Inflammatory macrophage (primary cell): ENCODE measurements at places on chromosomes 5 and 9.

- no peak for DNase-seq
Measured at GRCh38 chr5:125584140-125584520, 837.7 kb upstream of the ZNF608 start.

DNA sequence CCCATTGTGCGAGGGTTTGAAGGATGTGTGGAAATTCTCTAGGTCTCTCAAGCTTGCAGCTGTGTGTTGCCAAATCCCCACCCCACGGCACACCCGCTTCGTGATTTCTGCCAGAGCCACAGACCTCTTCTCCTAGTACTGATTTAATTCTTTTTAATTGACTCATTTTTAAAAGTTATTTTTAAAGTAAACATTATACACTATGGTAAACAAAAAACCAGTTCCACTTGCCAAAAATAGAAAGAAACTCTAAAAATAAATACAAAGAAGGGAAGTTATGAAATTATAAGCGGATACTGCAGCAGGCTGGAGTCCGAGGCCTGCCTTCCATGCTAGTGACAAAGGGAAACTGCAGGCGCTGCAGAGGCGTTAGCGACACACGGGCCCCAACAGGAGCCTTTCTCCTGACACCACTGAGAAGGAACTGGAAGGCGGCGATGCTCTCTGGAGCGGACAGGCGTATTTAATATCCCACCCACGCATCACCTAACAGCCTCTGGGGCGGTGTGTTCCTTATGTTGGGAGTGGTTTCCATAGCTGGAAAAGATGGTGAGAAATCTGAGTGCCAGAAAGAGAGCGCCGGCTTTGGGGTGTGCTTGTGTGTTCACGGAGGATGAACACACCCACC, 122.5 kb downstream of the COL23A1 start:
- DNase-seq, result peak; percentile 95

GRCh38 chr5:1931604-1932231, 49.0 kb upstream of the IRX4 start:
- no peak for DNase-seq

DNA sequence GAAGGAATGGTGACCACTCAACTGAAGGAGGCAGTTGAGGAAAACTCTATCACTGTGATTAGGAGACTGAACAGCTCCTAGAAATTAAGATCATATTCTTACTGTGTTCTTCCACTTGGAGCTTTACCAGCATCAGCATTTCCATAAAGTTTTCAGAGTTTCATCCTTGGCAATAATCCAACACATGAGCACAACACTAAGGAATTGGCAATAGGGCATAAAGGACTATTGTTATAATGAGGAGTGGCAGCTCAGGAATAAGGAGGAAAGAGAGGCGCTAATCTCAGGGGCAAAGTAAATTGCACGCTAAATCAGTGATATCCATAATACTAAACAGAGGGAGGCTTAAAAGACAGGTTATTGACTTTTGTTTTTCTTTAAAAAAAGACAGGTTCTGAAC, 338.9 kb downstream of the EFNA5 start:
- DNase-seq, result no peak

DNA sequence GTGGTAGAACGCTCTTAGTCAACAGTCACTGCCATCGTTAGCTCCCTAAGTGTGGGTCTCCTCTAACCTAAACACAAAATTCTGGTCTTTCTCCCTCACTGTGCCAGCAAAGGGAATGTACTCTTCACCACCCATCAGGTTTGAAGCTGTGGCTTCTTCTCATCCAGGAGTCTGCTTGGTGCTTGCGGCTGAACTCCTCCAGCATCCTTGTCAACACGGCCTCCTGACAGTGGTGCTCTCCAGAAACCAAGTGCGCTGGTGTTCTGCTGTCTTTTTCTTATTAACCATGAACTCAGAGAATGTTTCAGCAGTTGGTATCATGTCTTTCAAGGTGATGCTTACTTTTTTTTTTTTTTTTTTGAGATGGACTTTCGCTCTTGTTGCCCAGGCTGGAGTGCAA, 23.9 kb upstream of the LPCAT1 start:
- no peak for DNase-seq

- DNase-seq, result no peak
Measured at GRCh38 chr9:97594381-97594921, 38.7 kb downstream of the TSTD2 start.

DNA sequence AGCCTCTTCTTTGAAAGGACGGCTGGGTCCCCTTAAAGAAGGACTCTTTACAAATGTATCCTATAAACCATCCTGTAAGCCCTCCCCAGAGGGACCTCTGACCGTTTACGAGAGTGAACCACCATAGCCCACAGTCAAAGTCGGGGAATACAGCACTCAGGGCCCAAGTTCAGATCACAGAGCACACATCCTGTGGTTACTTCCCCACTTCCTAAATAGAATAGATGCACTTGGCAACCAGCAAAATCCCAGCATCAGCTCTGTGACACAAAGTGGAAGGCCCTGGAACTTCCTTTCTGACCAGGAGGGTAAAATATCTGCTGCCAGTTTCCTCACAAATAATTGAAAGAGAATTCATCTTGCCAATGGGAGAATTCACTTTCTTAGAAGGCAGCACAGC, 6.9 kb upstream of the IGFBPL1 start:
- DNase-seq, result peak; percentile 10

- DNase-seq, result no peak
Measured at GRCh38 chr5:154253807-154254206, 63.3 kb downstream of the GALNT10 start.

DNA sequence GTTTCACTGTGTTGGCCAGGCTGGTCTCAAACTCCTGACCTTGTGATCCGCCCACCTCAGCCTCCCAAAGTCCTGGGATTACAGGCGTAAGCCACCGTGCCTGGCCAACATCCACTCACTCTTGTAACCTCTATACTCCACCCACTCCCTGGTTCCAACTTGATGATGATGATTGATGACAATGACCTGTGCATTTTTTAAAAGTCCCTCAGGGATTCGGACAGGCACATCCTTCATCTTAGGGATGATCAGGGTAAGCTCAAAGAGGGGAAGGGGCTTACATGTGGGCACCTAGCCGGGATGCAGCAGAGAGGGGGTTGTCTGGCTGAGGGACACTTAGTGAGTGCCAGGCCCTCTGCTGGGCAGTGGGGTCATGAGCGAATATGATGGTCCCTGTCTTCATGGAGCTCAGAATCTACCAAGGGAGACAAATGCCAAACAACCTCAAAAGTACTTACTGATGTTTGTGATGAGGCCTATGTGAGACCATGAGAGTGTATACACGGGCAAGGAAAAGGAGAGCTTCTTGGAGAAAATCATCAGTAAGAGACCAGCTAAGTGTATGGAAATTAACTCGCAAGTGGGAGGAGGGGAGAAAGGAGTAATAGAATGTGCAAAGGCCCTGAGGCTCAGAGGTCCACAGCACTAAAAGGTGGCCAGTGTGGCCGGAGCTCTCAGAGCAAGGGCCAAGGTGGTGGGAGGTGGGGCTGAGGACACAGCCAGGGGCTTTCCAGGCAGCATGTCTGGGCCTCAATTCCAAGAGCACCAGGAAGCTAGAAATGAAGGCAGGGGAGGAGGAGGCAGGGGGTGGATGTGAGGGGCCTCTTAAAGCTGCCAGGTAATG, 27.4 kb downstream of the LHX2 start:
- DNase-seq, result no peak

- DNase-seq, result no peak
Measured at GRCh38 chr5:154770111-154770510, 14.9 kb downstream of the LARP1 start.

- peak; percentile 72 for DNase-seq
Measured at GRCh38 chr9:123996731-123997421, 14.7 kb upstream of the LHX2 start.

DNA sequence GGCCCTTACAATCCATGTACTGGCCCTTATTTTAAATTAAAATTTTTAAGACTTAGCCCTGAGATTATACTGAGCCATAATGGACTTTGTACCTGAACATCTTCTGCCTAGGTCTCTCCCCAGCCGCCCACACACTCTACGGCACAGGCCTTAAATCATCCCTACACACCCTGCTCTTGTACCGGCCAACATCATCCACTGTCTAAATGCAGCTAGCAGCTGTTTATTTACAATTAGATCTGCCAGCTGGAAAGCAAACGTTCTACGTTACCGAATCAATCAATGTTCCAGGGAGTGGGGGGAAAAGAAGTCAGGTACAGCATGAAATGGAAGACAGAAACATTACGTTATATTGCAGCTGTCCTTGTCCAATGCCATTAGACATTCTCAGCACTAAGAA, 88.4 kb upstream of the GRAMD2B start:
- DNase-seq, result no peak
